ENCODE measurements at places on chromosomes 7 and 10.

- DNase-seq: peak; percentile 84
Measured at GRCh38 chr7:97064972-97065587, 40.4 kb upstream of the DLX5 start.

DNA sequence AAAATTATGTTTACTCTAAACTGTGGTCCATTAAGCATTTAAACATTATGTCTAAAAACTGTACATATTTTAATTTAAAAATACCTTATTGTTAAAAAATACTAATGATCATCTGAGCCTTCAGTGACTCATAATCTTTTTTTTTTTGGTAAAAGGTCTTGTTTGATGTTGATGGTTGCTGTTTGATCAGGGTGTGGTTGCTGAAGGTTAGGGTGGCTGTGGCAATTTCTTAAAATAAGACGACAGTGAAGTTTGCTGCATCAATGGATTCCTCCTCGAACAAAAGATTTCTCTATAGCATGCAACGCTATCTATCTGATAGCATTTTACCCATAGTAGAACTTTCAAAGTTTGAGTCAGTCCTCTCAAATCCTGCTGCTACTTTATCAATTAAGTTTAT, 180.0 kb upstream of the AHR start:
- no peak for DNase-seq

- DNase-seq: peak; percentile 5
Measured at GRCh38 chr10:13732465-13732881, 145.7 kb downstream of the PRPF18 start.

GRCh38 chr7:133230591-133231194, 22.2 kb upstream of the EXOC4 start:
- peak; percentile 63 for DNase-seq

GRCh38 chr10:122189185-122189584, 81.9 kb upstream of the BTBD16 start:
- no peak for DNase-seq

DNA sequence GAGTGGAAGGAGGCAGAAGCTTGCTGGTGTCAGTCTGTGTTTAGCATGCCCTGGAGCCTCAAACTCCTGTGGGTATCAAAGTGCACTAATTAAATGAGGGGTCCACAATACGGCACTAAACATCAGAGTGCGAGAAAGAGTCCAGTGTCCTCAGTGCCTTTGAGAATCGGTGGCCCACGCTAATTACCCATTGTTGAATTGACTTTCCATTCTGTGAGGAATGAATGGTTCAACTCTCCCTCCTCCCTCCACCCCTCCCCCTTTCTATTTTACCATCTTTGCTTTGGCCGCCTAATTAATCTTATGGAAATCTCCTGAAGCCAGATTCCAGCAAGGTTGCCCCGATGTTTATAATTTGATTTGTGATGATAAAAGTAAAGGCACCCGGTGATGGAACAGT, 217.8 kb downstream of the TFEC start:
- no peak for DNase-seq

DNA sequence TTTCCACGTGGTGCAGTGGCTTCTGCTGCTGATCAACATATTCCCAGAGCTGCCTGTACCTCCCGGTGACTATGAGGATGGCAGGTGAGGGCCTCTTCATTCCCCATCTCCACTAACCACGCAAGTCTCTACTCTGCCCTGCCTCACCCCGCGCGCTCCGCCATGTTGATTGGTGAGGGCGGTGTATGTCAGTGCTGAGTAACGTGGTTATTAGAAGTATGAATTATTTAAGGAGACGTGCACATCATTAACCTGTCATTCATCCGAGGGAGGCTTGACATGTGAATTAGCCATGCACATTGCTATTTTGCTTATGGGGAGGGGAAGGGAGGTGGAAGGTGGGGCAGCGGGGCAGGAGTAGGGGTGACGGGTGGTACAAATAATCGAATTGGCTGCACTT, 138.6 kb downstream of the SORCS3 start:
- DNase-seq: no peak

DNA sequence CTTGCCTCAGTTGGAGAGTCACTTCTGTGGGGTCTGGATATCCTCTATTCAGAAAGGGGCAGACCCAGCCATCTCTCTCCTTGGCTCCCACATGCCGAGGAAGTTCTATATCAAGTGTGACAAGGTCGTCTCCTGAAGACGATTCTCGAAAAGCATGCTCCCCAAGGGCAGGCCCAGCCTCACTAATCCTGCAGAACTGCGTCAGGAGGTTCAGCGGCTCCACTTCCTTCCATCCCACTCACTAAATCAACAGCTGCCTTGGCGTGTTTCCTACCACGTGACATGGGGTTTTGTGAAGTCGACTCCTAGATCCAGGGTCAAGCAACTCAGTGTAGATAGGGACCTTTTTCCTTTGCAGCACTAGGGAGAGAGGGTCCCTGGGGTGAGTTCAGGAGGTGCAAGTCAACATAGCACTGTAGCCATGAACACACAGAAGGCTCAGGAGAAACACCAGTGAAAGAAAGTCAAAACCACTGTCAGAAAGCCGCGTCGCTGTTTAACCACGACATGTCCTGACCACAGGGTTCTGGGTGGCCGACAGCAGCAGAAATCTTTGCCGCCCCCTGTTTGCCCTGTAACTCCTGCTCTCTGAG, 156.4 kb downstream of the PRPF18 start:
- DNase-seq: no peak

- DNase-seq: no peak
Measured at GRCh38 chr7:105297985-105298384, 90.7 kb downstream of the SRPK2 start.

DNA sequence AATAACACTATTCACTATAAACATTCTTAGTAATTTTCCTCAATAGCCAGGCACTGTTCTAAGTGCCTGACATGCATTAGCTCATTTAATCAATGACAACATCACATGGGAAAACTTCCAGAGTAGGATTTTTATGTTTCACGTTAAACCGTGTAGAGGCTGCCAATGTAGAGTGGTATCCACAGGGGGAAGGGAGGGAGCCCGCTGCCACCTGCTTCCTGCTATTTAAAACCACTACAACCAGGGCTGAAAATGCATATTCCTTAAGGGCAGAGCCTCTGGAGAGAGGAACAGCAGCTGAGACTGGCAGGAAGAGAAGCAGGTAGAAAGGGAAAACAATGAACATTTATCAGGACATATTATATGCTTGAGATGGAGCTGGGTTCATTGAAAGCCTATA, 684.3 kb upstream of the AUTS2 start:
- DNase-seq: peak; percentile 83

GRCh38 chr7:101226721-101227120, 8.8 kb downstream of the ZNHIT1 start:
- no peak for DNase-seq

GRCh38 chr10:100615241-100615640, 79.5 kb downstream of the HIF1AN start:
- no peak for DNase-seq

DNA sequence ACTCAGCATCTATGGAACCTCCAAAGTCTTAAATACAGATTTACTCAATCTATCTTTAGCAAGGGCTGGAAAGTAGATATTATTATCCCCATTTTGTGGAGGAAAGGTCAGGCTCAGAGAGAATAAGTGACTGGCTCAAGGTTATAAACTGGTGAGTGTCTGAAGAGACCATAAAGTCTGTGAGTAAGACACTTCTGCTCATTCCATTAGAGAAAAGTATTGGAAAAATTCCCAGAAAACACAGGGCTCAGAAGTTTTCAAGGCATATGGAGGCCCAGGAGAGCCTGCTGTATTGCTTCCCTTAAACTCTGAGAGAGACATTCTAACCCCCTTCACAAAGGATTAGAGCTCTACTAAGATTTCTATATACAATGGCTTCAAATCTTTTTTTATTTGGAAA, 134.8 kb downstream of the PCDH15 start:
- no peak for DNase-seq

DNA sequence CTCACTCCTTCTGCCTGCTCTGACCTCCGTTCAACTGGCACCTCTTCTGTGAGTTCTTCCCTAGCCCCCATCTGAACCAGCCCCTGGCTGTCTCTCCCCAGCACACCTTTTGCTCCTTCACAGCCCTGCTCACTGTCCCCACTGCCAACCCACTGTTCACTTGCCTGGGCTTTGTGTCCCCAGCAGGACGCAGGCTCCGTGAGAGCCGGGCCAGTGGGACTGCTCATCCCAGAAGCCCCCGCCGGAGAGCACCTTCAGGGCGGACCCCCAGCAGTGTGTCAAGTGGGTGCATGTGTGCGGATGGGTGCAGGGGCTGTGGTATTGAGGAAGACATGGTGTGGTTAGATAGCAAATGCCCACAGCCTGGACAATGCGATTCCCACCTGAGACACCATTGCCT, 148.4 kb upstream of the RNF32 start:
- DNase-seq: no peak

- DNase-seq: no peak
Measured at GRCh38 chr10:7659560-7659959, 7.2 kb downstream of the ITIH5 start.

DNA sequence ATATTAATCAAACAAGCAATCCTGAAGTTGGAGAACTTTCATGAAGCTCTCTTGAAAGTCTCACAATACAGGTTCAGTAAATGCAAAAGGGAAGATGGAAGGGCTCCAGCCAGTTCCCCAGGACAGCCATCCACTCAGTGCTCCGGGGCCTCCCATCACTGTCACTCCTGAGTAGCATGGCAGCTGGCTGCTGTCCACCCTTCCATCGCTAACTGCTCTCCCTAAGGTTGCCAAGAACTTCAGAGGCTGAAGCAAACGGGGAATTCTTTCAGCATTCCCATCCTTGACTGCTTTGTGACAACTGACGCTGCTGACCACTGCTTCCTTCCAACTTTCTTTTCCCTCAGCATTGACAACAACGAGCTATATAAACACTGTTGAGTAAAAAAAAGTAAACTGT, 69.1 kb downstream of the VPS41 start:
- DNase-seq: no peak

- no peak for DNase-seq
Measured at GRCh38 chr7:84196084-84196503, 1.5 kb upstream of the SEMA3A start.
